ENCODE measurements at places on chromosomes 2 and 18. TPM values are rescaled to one million over a fixed set of nuclear protein-coding genes. Genes with fewer than 3 reads are reported as not detected.

The DIPK1C gene
- not detected for total RNA-seq

The CCDC141 gene
- 2.6 TPM for total RNA-seq

The DSG4 gene
- total RNA-seq, result not detected

The PTPN2 gene
- total RNA-seq, result 28.7 TPM

The MARCHF4 gene
- 2.1 TPM for total RNA-seq

The MC5R gene
- not detected for total RNA-seq
